ENCODE measurements at places on chromosomes 16 and 17. TPM values are rescaled to one million over a fixed set of nuclear protein-coding genes. Genes with fewer than 3 reads are reported as not detected.

SLC43A2 gene
- total RNA-seq = 29.5 TPM

BIRC5 gene
- total RNA-seq = 61.7 TPM

PCYT2 gene
- total RNA-seq = 46.2 TPM

ACSF3 gene
- total RNA-seq = 27.5 TPM

ADAD2 gene
- not detected for total RNA-seq

CTRB2 gene
- not detected for total RNA-seq

KRT31 gene
- not detected for total RNA-seq

MBTD1 gene
- total RNA-seq = 9.5 TPM

MYOCD gene
- total RNA-seq = not detected

FNDC8 gene
- total RNA-seq = not detected

DOC2B gene
- 0.07 TPM for total RNA-seq

CD79B gene
- 1.5 TPM for total RNA-seq

CD300LG gene
- not detected for total RNA-seq

PRR35 gene
- not detected for total RNA-seq

GPR139 gene
- total RNA-seq = not detected

GSG1L gene
- not detected for total RNA-seq
